ENCODE measurements at places on chromosomes 11 and 22. TPM values are rescaled to one million over a fixed set of nuclear protein-coding genes. Genes with fewer than 3 reads are reported as not detected.

Gene BCO2
- total RNA-seq = not detected

Gene SOX10
- total RNA-seq = not detected

Gene DLG2
- total RNA-seq = 1.7 TPM

Gene TPBGL
- total RNA-seq = not detected

Gene IFITM2
- total RNA-seq = 104 TPM

Gene ALDH3B1
- total RNA-seq = 70.7 TPM

Gene WT1
- not detected for total RNA-seq

Gene ANKRD49
- 18.6 TPM for total RNA-seq

Gene TNNI2
- total RNA-seq = not detected

Gene ANO5
- not detected for total RNA-seq

Gene MMP13
- total RNA-seq = not detected

Gene LMO1
- total RNA-seq = not detected

Gene CERK
- 45.4 TPM for total RNA-seq

Gene LINC01488
- not detected for total RNA-seq

Gene NNMT
- total RNA-seq = 809 TPM

Gene KDM4E
- not detected for total RNA-seq

Gene MOV10L1
- total RNA-seq = not detected

Gene OR8H3
- total RNA-seq = not detected

Gene KRTAP5-11
- not detected for total RNA-seq

Gene USP2
- not detected for total RNA-seq

Gene RAPSN
- total RNA-seq = 0.13 TPM

Gene LRRC10B
- total RNA-seq = not detected

Gene HORMAD2
- total RNA-seq = not detected

Gene OR10A4
- total RNA-seq = not detected

Gene ADM2
- 11.4 TPM for total RNA-seq

Gene TSGA10IP
- total RNA-seq = not detected

Gene RFPL2
- total RNA-seq = not detected

Gene UPB1
- total RNA-seq = not detected

Gene SLC25A1
- total RNA-seq = 99.5 TPM

Gene NAALADL1
- total RNA-seq = 40.7 TPM

Gene DBX1
- not detected for total RNA-seq
